ENCODE measurements at places on chromosomes 6 and 20.

DNA sequence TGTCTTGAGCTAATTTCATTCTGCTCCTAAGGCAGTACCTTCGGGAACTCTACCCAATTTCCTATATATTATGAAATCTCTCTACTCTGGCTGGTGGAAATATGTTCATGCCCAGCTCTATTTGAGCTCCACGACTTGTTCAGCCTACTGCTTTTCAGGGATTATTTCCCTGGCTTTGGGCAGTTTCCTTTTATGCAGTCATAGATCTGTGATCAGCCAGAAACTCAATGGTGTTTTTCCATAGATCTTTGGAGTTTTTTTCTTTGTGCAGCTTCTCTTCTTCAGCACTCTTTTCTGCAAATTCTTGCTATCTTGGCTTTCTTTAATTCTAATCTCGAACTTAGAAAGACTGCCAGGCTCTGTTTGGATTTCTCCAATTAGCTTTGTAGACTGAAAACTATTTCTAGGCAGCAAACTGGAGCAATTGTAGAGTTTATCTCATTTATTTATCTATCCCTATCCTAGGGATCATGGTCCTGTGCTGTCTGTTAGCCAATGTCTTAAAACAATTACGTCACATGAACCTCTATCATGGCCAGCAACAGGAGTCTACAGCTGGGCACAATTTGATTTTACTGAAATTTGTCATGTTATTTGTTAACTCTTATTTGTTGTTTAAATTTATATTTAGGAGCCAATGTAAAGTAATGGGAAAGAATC lies 328.4 kb downstream of the BCKDHB start:
- no peak for DNase-seq

DNA sequence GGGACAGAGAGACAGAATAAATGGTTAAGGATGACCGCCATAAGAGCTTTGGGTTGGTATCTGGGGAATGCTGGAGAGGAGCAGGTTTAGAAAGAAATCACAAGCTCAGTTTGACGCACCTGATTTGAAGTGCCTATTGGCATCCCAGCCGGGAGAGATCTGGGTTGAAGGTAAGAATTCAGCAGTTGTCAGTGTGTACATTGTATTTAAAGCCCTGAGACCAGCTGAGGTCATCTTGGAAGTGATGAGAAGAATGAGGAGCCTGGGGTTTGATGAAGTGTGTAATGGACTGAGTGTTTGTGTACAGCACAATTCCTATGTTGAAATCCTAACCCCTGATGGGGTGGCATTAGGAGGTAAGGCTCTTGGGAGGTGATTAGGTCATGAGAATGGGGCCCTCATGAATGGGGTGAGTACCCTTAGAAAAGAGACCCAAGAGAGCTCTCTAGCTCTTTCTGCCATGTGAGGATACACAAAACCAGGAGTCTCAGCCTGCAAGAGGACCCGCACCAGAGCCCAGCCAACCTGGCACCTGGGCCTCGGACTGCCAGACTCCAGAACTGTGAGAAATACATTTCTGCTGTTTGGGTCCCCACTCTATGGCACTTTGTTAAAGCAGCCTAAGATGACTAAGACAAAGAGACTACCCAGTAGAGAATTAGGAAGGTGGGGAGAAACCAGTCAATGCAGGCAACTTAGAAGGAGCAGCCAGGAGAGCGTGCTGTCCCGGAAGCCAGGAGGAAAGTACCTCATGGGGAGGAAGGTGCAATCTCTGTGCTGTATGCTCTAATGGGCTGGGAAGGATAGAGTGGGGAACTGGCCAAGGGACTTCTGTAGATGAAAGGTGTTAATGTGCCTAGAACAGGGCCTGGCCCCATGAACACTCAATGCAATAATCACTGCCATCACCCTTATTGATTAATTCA lies 133.7 kb upstream of the SLC24A3 start:
- no peak for DNase-seq

DNA sequence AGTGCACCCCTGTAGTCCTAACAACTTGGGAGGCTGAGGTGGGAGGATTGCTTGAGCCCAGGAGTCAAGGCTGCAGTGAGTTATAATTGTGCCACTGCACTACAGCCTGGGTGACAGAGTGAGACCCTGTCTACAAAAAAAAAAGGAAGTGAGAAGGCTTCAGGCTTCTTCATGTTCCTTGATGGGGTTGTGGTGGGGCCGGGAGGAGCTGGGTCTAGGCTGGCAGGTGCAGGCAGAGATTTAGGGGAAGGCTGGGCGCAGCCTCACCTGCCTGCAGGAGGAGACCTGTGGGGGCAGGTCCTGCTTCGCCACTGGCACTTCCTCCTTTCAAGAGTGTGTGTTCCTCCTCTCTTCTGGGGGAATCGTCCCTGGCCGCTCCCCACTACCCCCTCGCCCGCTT lies 63.9 kb downstream of the CHMP4B start:
- no peak for DNase-seq

DNA sequence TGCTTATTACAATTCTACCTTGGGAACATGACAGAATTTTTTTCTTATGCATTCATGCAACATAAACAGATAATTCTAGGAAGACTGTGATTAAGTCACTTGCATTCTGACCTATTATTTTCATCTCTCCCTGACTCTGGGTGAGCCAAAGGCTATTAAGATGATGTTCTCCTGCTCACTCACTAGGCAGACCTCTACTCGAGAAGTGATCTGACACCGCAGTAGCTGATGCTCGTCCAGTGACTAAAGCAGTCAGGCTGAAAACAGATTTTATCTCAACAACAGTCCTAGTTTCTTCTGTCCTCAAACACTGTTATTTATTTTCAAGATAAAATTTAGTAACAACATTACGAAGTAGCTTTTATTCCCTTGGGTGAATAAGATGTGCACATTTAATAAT lies 17.3 kb downstream of the NAA20 start:
- DNase-seq, result no peak

- no peak for DNase-seq
Measured at GRCh38 chr6:11692451-11693376, 85.9 kb downstream of the ADTRP start.

DNA sequence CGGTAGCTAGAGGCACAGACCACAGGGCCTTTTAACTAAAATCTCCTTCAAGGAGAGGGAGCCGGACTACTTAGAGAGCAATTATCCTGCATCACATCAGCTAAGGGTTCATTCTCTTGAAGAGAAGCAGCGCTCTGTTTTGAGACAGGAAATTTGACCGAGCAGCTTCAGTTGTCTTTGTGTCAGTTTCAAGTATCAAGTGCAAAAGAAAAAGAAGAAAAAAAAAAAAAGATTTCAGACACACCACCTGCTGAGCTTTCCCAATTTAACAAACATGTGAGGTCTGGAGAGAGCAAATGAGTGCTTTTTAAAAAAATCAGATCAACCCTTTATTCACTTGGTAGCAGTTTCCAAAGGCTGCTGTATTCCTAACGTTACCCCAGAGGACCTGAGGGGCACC lies 273.5 kb upstream of the POU3F2 start:
- DNase-seq, result no peak

DNA sequence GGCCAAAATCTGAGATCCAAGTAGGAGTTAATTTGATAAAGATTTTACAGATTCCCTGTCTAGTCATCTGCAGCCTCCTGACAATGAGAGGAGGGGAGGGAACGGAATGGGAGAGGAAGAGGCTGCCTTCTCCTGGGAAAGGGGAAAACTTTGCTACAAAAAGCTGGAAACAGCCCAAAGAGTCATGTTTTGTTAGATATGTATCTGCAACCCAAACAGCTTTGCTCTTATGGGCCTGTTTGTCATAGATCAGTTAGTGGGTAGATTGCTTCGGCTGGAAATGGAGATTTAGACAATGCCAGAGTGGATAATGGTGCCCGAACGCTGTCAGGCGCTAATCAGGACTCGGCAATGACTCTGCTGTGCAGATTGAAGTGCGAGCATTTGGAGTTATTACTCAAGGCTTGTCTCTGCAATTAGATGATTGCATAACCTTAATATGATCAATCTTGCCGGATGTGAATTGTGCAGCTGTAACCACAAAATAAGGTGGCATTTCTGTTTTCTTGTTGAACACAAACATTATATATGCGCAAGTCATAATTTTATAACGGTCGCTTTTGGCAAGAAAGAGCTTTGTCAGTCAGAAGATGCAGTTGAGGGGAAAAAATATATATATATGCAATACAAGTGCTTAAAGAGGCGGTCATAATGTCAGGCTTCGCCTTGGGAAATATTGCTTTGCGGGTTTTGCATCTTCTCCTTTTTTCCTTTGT lies 92.4 kb upstream of the MAFB start:
- DNase-seq, result no peak
